ENCODE measurements at places on chromosomes 1 and 21.
A peak's percentile ranks its signal among the peaks of the same experiment; 100 is the strongest.

DNA sequence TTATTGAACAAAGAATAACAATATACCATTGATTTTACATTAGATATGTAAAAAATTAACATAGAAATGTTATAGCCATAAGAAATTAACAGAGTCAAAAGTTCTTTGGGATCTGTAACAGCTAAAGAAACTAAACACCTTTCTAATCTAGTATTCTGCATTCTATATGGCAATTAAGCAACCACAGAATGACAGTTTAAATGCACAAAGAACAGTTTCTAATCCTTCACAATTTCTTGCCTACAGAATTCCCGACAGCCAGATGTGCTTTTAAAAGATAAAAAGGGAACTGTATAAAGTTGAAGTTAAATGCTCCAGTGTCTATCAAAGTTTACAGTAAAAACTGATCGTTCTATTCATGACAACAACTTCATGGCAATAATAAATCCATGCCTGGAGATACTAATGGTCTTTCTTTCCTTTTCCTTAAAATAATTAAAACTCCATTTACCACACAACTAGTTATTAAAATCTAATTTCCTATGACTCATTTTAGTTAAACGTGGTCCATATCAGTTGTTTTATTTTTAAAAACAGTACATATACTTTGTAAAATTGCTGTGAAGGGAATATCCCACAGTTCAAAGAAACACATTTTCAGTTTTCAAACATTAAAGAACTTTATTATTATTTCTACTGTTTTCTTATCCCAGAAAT is 110.2 kb downstream of the EIF4G3 start:
- DNase-seq, result no peak

DNA sequence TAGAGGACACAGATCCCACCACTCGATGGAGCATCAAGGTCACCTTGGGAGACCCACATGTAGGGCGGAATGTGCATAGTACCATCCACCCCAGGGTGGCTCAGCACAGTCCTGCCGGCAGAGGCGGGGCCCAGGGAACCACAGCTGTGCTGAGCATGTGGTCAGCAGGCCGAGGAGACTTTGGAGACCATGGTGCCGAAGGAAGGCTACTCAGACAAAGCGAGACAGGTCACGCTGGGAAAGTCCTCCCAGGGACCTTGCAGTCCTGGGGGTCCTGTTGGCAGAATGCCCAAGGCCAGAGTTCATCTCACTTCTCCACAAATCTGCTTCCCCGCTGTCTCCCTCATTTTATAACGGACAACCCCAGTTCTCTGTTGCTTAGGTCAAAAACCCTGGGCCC is 22.5 kb downstream of the WNT3A start:
- DNase-seq, result no peak

DNA sequence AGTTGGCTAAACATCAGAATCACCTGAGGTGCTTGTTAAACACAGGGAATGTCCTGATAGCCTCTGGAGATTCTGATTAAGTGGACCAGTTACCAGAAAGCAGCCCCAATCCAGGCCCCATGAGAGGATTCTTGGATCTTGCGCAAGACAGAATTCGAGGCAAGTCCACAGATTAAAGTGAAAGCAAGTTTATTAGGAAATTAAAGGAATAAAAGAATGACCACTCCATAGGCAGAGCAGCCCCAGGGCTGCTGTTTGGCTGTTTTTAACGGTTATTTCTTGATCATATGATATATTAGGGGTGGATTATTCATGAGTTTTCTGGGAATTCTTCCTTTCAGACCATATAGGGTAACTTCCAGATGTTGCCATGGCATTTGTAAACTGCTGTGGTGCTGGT is 176.2 kb downstream of the ROR1 start:
- DNase-seq, result no peak

GRCh38 chr1:193769651-193770050 is 583.2 kb upstream of the B3GALT2 start:
- DNase-seq, result no peak

DNA sequence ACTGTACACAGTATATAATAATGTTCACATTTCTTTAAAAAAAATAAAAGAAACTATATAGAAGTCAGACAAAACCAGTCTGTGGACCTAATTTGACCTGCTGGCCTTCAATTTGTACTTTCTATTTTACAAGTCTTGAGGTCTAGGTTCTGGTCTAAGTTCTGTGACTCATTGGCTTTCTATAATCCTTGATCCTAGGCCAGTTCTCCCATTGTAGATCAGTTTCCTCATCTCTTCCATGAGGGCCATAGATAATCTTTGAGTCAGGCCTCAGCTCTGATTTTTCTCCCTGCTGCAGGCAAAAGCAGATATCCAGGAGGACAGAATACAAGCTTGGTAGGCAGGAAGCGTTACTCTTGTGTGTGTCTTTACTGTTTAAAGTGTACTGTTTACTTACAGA is 603.7 kb upstream of the CAMK1G start:
- no peak for DNase-seq

DNA sequence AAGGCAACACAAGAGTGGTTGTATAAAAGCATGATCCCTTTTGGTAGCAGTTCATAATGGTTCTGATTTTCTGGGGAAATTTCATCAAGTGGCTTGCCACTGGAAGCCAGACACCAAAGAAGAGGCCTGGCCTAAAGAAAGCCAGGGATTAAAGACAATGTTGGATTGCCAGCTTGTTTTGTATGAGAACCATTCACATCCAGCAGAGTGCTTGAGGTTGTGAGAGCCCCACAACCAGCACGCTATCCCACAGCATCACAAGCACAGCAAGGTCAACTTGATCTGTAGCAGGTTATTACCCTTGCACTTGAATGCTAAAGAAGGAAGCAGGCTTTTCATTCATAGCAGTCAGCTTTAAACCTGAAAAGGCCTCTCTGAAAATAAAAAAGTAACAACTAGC is 399.8 kb downstream of the PLPP3 start:
- DNase-seq, result no peak

DNA sequence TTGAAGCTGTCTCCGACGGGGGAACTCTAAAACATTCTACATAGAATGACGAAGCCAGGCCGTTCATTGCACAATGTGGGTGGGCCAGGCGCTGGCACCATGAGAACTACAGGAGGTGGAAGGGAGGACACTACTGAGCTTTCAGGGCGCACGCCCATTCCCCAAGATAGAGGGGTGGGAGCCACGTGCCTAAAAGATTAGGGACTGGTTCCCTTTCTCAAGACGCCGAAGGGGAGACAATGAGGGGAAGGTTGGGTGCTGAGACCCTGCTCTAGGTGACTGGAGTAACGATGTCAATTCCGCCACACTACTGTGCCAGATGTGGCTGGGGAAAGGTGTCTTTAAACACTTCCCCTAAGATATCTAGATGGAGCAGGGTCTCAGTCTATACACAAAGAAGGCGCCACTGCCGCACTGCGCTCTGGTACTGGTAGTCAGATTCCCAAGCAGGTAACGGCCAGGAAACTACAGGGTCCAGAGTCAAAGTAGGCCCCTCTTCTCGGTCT is 782 bp downstream of the CSDE1 start:
- peak; percentile 61 for DNase-seq

DNA sequence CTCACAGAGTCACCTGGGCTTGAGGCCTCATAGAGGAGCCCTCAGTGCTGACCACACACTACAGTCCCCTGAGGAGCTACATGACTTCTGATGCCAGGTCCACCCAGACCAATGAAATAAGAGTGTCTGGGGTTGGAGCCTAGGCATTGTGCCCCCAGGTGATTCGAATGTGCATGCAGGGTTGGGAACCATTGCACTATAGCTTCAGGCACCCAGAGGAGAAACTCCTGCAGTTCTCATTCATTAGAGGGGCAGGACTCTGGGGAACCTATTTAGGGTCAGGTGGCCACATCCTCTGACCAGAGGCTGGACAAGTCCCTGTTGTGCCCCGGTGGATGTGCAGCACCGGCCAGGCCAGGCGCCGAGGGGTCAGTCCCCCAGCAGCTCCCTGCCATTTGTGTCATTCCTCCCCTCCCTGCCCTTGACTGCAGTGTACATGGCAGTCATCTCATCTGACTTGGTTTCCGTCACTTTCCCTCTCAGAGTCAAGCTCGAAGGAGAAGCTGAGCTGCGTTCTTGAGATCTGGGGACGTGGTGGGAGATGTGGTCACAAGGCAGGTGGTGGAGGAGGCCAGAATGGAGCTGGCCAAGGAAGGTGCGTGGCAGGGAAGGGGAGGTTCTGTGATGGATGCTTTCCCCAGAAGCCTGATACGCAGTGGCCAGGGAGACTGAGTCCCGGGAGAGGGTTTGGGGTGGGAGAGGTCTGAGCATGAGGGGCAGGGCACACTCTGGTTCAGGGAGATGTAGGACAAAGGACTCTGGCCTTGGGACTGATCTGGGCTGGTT is 6.4 kb downstream of the CLDN19 start:
- DNase-seq, result no peak

DNA sequence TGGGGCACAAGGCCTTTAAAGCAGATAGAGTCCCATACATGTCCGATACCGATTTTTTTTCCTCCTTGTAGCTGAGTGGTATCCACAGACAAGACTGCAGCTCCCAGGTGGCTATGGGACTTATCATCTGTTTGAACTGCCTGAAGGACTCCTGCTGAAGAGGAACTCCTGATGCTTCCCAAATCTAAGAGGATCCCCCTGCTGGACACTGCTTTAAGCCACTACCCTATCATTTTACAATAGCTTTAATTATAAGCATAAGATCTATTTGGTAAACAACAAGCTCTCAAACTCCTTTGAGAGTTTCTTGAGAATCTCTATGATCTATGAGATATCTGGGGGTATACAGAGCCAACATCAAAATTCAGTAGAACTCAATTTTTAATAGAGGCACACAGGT is 11.7 kb downstream of the NDC1 start:
- DNase-seq, result peak; percentile 52

DNA sequence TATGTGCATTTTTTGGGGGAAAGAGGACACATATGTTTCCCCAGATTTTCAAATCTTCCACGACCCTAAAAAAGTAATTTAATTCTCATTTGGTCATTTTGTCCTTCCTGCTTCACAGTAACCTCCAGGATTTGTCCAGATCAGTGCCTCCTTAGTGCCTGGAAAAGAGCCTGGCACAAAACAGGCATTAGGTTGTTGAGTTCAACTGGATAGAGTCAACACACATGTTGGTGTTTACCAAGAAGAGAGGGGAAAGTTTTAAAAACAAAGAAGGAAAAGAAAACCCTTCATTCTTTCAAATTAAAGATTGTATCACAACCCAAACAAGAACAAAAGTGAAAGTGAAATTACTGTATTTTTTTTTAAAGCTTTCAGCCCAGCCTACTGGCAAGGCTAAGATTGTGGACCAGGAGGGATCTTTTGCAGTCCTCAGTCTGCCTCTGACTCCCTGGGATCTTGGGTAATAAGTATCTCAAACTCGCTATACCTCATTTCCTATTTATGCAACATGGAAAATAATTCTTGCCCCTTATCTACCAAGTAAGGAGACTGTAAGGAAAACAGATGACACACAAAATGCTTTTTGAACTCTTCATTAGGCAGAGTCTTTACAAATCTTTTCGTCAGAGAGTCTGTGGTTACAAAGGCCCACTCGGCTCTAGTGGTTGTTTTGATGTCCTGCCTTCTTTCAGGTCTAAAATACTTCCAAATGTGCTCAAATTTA is 57.8 kb downstream of the ZNF281 start:
- peak; percentile 98 for DNase-seq

- DNase-seq, result peak; percentile 73
Measured at GRCh38 chr1:12458571-12458970, 159.4 kb downstream of the DHRS3 start.

GRCh38 chr21:41961753-41962152 is 7.9 kb upstream of the C2CD2 start:
- DNase-seq, result no peak

DNA sequence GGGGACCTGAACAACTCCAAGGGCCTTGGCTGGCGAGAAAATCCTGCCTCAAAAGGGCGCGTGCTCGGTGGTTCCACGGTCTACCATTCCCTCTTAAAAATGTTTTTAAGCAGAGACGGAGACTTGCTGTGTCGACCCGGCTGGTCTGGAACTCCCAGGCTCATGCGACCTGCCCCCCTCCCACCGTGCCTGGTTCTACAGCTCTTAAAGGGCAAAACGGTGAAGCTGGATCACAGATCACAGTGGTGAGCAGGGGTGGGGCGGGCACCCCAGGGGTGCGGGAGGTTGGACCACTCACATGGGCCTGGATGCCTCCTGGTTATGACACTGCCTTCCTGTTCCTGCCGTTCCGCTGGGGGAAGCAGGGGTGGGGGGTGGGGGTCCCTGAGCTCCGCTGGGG is 4.2 kb upstream of the C1orf159 start:
- DNase-seq, result no peak

DNA sequence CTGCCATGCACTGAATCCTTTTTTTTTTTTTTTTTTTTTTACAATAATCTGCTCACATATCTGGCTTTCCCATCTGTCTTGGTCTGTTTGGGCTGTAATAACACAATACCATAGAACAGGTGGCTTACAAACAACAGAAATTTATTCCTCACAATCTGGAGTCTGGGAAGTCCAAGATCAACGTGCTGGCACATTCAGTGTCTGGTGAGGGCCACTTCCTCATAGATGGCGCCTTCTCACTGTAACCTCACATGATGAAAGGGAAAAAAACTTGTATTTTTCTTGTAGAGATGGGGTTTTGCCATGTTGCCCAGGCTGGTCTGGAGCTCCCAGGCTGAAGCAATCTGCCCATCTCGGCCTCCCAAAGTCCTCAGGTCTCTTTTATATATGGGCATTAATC is 13.0 kb upstream of the PARP1 start:
- no peak for DNase-seq

GRCh38 chr1:33895396-33895795 is 31.5 kb downstream of the HMGB4 start:
- DNase-seq, result no peak

DNA sequence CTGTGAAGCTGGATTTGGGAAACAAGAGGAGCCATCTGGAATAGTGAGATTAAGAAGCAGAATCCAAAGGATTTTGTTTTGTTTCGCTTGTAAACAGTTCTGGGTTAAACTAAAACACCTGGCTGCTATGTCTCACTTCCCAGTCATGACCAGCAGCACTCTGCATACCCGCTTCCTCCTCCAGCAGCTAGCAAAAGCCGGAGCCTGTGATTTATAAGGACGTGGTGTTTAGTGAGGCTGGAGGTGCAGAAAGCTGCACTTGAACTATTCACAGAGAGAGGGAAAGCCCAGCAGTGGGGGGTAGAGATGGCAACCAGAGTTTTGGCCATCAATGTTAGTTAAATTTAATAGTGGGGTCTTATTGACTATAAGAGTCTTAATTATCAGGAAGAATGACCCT is 240.2 kb downstream of the AJAP1 start:
- no peak for DNase-seq

DNA sequence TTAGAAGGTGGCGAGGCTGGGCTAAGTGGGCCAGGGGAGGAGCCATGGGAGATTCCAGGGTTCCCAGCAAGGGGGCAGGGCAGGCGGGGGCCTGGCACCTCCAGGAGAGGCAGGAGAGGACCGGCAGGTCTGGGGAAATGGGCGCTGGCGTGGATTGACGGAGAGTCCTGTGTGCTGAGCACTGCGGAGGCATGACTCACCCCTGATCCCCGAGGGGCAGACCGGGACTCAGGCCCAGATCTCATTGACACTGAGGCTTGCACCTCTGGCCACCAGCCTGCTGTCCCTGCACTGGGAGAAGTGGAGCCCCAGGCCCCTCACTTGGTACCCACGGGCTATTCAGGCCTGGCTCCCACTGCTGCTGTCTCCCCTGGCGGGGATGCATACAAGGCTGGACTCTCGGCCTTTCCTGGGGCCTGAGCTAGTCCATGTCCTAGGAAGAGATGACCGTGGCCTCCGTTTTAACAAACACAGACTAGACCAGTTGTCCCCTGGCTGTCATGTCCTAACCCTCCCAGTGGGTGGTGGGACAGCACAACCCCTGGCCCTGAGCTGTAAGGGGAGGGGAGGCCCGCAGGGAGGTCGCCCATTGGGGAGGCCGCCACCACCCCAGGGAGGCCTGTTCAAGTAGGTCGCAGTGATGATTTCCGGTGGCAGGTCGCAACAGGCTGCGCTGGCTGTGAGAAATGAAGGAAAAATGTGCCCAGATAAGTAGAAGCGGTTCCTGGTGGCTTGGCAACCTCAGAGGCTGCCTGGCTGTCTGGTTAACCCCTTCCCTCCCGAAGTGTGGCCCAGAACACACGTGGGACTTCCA is 39.7 kb downstream of the RIPK4 start:
- peak; percentile 90 for DNase-seq
